ENCODE measurements at places on chromosomes 13 and 19.

- DNase-seq: no peak
Measured at GRCh38 chr13:40130871-40131636, 475.6 kb downstream of the COG6 start.

DNA sequence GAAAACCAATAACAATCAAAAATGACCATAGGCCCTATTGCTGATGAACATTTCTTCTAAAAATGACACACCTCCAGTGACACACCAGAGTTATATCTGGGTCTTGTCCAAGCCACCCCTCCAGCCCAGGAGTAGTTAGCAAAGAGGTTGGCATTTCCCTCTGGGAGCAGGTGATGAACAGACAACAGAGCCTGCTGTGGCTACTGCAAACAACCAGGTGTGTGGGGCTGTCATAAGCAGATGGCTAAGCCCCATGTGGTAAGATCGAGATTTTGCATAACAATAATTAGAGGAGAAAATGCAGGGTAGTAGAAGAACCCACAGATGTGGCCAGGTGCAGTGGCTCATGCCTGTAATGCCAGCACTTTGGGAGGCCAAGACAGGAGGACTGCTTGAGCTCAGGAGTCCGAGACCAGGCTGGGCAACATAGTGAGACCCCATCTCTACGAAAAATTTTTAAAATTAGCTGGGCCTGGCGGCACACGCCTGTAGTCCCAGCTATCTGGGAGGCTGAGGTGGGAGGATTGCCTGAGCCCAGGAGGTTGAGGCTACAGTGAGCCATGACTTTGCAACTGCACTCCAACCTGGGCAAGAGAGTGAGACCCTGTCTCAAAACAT, 5.0 kb downstream of the XRCC1 start:
- DNase-seq: no peak

DNA sequence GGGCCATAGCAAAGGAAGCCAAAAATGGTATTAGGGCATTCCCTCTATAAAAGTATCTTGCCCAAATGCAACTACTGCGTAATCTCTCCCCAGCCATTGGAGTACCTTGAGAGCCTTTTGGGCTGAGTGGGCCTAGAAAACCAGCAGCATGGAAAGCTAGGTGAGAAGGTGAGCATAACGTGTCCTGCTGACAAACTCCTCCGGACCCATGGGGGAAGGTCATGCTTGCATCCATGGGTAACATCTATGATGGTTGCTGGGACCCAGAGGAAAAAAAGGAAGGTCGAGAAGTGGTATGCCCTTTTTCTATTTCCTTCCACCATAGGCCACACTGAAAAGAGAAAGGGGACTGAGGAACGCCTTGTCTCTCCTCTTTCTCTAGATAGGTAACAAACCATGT, 57.4 kb downstream of the ZNF728 start:
- DNase-seq: no peak

DNA sequence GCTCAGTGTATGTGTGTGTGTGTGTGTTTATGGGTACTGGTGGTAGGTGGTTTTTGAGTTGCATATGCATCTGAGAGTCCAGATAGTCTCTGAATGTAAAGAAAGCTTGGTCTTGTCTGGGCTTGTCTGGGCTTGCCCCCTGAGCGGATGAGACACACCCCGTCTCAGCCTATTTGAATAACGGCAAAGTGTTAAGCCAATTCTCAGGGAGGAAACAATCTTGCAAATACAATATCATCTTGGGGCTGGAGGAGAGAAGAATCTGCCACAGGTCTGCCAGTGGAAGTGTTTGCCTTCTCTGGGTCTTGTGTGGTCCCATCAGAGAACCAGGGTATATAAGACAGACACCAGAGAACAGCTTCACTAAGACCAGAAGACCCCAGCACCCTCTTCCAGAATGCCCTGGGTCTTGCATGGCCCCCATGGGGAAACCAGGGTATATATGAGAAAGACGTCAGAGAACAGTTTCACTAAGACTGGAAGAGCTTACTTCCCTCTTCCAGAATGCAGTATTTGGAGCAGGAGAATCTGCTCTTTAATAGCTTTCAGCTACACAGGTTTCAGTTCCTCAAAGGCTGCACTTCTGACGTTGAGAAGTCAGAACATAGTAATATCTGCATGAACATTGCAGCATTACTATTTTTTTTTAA, 13.3 kb downstream of the CD70 start:
- no peak for DNase-seq

- no peak for DNase-seq
Measured at GRCh38 chr13:48944221-48944620, 31.5 kb upstream of the FNDC3A start.

DNA sequence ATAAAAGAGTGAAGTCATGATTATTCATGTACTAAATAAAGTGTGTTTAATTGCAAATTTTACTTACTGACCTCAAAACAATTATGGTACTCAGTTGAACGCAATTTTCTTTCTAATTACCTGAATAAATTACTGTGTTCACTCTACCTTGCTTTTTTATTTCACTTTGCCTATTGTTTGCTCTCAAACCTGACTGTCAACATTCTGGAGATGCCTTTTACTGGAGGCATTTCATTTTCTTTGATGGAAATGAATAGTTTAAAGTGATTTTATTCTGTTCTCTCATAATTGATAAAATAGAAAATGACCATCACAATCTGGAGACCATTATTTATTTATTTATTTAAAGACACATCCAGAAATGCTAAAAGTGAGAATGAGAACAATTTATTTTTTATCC, 811.5 kb upstream of the ATXN8OS start:
- DNase-seq: no peak

GRCh38 chr13:95295026-95295425, 6.2 kb downstream of the ABCC4 start:
- DNase-seq: no peak

GRCh38 chr19:38009650-38010242, 102.7 kb downstream of the SIPA1L3 start:
- no peak for DNase-seq

GRCh38 chr19:11240008-11240444, 607 bp downstream of the ANGPTL8 start:
- DNase-seq: no peak

- DNase-seq: no peak
Measured at GRCh38 chr19:49932041-49932451, 2.7 kb upstream of the NUP62 start.

DNA sequence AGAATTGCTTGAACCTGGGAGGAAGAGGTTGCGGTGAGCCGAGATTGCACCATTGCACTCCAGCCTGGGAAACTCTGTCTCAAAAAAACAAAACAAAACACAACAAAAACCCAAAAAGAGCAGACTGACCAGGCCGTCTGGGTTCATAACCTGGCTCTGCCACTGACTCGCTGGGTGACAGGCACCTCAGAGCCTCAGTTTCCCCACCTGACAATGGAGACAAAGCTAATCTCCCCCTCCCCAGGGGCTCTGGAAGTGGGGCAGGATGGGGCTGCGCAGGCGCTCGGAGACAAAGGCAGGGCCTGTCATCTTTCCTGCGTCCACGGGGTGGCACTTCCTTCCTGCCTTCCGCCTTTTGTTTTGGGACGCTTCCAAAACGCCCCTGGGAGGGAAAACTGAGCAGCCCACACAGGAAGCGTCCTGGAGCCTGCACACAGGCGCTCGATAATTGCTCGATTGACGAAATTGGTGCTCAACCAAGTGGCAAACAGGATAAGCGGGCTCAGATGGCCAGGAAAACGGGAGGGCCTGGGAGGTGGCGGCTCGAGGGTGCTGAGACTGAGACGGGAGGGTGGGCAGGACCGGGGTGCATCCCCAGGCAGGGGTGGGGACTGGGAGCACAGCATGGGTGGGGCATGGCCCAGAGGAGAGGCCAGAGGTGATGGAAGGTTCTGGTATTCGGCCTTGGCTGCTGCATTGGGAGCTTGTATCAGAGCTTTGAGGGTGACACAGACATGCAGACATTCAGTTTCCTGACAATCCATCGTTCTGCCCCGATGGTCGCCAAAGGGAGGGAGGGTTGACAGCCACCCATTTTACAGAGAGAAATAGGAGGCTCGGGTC, 17.8 kb downstream of the SPC24 start:
- DNase-seq: no peak

DNA sequence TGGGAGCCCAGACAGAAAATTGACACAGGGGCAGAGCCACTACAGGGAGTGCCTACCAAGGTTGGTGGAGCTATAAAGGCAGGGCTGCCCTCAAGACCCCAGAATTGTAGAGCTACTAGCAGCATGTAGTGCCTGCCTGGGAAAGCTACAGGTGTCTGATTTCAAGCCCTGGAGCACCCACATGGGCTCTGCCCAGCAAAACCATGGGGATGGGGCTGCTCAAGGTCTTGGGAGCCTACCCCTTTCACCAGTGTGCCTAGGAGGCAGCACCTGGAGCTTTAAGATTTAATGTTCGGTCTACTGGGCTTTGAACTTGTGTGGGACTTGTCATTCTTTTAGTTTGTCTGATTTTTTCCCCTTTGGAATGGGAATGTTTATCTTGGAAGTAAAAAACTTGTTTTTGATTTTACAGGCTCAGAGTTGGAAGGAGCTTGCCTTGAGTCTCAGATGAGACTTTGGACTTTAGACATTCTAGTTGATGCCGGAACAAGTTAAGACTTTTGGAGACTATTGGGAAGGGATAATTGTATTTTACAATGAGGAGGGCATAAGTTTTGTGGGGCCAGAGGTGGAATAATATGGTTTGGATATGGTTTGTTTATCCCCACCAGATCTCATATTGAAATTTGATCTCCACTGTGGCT, 45.1 kb downstream of the ALOX5AP start:
- no peak for DNase-seq

DNA sequence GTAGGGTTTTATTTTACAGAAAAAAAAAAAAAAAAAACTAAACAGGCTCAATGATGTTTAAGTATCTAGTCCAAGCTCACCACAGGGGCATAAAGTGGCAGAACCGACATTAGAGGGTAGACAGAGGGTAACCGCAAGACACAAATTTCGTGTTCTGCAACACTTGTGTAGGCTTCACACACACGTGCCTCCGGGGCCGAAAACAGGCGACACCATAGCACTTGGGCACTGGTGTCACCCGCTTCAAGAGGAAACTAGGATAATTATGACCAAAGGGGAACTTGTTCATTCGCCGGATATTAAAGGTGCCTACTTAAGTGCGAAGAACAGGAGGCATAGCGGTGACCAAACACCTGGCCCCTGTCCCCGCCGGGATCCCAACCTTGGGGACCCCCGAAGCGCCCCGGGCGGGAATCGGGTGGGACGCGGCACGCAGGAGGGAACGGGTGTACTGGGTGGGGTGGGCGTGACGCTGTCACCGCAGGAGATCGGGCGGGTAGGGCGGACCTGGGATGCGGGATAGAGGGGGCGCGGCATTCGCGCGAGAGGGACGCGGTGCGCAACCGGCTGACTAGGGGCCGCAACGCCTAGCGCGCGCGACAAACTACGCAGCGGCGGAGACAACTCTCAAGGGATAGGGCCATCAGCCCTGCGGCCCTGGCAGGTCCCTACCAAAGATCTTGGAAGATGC, 558 bp downstream of the MZT1 start:
- DNase-seq: no peak

DNA sequence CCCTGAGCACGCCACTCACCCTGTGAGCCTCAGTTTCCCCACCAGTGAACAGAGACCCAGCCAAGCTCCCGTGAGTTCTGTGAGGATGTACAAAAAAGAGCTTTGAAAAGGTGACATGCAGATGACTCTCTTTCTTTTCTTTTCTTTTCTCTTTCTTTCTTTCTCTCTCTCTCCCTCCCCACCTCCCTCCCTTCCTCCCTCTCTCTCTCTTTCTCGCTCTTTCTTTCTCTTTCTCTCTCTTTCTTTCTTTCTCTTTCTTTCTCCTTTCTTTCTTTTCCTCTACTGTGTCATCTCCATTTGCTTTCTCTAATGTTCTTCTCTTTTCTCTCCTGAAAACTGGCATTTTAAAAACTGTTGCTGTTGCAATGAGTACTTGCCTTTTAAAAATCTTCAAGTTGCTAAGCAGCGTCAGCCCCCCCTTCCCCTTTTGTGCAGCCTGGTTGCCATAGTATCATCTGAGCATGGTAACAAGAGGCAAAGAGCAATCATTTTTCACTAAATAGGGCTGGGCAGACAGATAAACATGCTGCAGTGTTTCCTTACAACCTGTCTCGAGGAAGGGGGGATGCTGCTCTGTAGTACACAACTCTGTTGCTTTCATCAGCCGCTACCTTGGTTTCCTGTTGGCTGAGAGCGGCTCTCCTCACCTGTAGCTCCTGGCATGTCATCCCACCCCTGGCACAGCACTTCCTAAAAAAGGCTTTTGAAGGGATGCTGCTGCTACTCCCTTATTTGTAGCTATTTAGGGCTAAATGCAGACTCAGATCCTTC, 108.7 kb upstream of the MBNL2 start:
- no peak for DNase-seq

- DNase-seq: no peak
Measured at GRCh38 chr19:4045597-4046361, 20.9 kb downstream of the ZBTB7A start.

DNA sequence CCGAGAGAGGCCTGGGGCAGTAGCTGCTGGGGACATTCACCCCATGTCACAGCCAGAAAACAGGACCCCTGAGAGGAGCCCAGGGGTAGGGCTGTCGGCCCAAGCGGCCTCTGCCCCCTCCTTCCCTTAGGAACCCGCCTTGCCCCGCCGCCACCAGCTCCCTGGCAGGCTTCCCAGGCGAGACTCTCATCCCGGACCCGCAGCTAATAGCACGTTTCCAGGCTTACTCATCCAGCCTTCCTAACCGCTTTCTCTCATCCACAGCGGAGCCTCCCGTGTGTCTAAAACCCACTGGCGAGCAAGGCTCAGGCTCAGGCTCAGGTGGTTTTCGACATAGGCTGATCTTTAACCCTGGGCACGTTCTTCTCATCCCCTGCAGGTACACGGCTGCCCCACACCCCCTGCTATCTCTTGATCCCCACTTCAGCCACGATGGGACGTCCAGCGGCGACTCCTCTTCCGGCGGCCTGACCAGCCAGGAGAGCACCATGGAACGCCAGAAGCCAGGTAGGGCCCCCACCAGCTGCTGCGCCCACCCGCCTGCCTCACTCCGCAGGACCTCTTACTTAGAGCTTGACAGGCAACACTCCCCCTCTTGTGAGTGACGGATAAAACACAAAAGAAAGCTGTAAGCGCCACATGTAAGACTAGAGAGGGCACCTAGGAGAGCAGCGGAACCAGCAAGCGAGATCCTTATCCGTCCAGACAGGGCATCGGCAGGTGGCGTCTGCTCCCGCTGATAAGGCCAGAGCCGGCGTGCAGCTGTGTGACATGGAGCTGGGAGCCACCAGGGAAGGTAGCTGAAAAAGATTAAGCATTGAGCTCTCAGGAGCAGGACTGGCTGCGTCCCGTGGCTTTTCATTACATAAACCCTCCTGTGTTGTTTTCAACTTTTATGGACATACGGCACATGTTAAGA, 71.3 kb downstream of the DPF1 start:
- no peak for DNase-seq
